ENCODE measurements at places on chromosomes 7 and 10. TPM values are rescaled to one million over a fixed set of nuclear protein-coding genes. Genes with fewer than 3 reads are reported as not detected.
A peak's percentile ranks its signal among the peaks of the same experiment; 100 is the strongest.

- peak; percentile 32 for DNase-seq
Measured at GRCh38 chr7:92246360-92247101, 757 bp downstream of the ANKIB1 start.

- peak; percentile 35 for DNase-seq
Measured at GRCh38 chr7:7562736-7563135, 3.9 kb upstream of the MIOS start.

Gene NXPH1
- not detected for total RNA-seq

DNA sequence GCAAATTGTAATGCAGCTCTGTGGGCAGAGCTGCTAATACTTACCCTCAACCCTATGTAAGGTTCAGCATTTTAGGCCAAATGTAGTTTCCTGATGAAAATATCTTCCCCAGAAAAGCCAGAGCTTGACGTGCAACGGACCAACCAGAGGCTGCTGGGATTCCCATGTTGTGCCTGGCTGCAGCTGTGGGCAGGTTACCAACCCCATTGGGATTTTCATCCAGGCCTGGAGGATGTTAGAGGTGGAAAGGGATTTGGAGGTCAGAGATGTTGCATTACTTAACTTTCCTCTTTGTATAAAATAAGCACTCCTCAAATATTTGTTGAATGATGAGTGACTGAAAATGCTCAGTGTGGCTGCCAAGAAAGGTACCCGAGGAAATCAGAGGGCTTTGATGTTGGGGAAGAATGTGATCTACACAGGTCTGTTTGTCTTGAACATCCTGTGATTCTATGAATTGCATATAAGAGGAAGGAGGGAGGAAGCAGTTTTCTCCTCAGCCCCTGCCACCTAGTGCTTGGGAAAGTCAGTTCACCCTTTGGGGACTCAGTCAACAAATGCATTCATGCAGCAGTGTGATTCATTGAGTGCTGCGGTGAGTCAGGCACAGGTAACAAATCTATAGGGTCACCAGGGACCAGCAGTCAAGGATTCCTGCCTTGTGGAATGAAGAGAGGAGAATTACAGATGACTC lies 487.2 kb downstream of the RPS24 start:
- DNase-seq, result peak; percentile 41

GRCh38 chr7:12458520-12459131 lies 55.0 kb upstream of the VWDE start:
- DNase-seq, result no peak

- no peak for DNase-seq
Measured at GRCh38 chr7:104327534-104327933, 869 bp upstream of the LHFPL3 start.

DNA sequence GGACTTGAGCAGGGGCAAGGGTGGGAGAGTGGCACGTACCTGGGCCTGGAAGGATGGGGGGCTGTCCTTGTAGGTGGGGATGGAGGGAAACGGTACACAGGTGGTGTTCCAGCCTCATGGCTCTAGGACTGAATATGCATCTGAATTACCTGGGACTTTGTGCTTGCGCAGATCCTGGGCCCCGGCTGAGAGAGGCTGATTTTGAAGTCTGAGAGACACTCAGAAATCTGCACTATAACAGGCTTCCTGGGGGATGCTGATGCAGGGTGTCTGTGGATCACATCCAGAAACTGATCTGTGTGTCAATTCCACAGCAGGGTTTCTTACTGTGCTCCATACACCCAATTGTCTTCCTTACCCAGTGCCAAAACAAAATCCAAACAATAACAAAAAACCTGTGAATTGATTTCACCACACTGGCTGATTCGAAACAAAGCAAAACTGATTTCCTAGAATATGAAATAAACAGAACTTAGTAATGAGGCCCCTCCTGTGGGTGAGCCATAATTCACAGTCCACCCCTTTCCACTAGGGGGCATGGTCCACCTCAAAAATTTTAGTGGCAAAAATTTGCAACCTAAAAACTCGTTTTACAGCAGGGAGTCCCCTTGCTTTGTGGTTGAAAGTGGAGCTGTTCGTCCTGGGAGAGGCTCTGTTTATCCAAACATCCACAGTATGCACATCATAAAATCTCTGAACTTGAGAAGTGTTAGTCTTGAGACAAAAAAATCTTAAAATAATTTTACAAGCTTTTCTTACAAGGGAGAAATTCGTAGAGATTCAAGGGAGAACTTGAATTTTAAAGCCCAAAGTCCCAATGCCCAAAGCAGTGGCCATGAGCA lies 32.0 kb upstream of the PLEKHA1 start:
- DNase-seq, result peak; percentile 37

Gene CPN1
- total RNA-seq, result not detected

DNA sequence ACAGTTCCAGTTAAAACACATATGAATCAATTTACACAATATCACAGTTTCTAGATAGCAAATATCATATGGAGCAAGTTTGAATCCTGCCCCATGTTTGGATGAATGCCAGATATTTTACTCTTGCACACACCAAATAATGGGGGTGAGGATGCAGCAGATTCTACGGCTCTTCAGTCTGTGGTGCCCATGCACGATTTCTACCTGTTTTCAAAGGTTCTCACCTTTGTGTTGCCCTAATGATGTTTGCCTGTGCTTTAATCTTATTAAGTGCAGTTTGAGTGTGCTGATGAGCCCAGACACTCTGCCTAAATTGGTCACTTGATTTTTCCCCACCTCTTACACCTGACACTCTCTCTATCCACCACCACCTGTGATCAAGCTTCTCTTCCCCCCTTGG lies 119.6 kb downstream of the NPY start:
- DNase-seq, result no peak
